ENCODE measurements at places on chromosomes 2 and 18.

DNA sequence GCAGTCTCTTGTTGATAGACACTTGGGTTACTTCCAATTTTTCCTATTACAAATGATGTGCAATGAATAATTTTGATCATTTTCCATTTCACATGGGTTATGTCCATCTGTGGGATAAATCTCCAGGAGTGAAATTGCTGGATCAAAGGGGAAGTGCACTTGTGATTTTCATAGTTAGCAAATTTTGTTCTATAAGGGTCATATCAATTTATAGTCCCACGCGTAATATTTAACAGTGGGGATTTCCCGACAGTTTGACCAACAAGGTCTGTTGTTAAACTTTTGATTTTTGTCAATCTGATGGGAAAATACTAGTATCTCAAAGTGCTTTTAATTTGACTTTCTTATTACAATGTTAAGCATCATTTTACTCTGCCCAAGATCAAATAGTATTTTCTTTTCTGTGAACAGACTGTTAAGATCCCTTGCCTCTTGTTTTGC is 8.3 kb downstream of the IL1B start:
- DNase-seq, result no peak

- no peak for DNase-seq
Measured at GRCh38 chr2:102317715-102318114, 6.4 kb downstream of the IL1RL1 start.

DNA sequence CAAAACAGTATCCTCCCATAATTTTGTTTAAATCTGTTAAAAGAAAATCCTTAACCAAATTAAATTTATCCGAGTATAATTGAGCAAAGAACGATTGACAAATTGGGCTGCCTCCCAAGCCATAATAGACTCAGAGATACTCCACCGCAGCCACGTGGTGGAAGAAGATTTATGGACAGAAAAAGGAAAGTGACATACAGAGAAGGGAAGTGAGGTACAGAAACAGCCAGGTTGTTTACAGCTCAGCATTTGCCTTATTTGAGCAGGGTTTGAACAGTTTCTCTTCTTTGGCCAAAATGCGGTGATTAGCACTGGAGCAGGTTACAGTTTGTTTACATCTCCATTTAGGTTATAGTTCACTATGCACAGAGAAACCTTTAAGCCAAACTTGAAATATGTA is 60.8 kb downstream of the KYNU start:
- no peak for DNase-seq

GRCh38 chr2:36357847-36358659 is 2.5 kb downstream of the CRIM1 start:
- no peak for DNase-seq

DNA sequence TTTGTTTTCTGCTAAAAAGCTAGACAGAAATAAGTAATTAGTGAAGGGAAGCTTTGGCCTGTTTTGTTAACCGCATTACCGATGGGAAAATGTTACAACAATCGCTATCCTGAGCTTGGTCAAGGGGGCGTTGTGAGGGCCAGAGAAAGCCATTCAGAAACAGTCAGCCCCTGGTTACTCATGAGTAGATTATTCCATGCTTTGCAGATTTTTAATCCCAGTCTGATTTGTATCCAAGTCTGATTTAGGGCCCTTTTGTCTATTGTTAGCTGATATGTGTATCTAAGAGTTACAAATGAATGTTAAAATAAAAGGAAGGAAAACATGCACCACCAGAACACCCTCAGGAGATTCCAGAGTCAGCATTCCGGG is 99.1 kb downstream of the PRPF40A start:
- no peak for DNase-seq

GRCh38 chr2:73852020-73852419 is 23.3 kb downstream of the STAMBP start:
- DNase-seq, result no peak

DNA sequence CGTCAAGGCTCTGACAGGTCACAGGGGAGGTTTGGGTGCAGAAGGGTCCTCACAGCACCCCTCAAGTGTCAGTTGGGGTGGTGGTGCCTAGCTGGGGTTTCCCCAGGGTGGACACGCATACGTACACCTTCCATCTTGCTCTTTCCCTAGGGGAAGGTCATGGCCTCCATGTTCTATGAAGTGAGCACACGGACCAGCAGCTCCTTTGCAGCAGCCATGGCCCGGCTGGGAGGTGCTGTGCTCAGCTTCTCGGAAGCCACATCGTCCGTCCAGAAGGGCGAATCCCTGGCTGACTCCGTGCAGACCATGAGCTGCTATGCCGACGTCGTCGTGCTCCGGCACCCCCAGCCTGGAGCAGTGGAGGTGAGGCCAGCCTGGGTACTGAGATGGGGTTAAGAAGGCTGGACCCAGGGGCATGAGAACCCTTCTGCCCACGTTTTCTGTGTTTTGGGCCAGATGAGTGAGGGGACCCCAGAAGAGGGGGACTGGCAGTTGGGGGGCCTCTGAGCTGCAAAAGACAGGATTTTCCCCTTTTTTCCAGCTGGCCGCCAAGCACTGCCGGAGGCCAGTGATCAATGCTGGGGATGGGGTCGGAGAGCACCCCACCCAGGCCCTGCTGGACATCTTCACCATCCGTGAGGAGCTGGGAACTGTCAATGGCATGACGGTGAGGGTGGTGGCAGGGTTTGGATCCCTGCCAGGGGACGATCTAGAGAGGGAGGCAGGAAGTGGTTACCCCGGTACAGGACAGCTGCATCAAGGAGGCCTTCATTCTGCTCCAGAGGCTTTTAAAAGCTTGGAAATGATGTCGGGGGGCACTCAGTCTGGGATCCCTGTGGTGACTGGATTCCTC is 20.9 kb downstream of the SLC30A3 start:
- no peak for DNase-seq
